C1 segment of cervical spinal cord (tissue), 14 donors: ENCODE measurements at places on chromosomes 7 and 10.

GRCh38 chr7:123502201-123502600 lies 32.2 kb downstream of the IQUB start:
- no peak for DNase-seq

GRCh38 chr7:1542841-1543747 lies 12.6 kb downstream of the MAFK start:
- DNase-seq: no peak

- no peak for DNase-seq
Observed at GRCh38 chr7:1720326-1720725, 50.2 kb downstream of the ELFN1 start.

DNA sequence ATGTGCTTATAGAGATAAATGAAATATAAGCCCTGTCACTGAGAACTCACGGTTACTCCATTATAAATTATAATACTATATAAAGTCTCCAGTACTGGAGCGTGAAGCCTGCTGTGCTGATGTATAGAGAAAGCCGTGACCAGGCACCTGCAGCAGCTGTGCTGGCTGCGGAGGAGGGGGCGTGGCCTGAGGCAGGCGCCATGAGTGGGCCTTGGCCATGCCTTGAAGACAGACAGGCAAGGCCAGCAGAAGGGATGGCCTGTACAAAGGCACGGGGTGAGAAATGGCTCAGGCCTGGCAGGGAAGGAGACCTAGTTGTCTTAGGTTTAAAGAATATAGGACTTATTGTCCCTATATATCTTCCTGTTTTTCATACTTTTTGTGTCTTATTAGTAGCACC lies 218.5 kb upstream of the STK17A start:
- no peak for DNase-seq

DNA sequence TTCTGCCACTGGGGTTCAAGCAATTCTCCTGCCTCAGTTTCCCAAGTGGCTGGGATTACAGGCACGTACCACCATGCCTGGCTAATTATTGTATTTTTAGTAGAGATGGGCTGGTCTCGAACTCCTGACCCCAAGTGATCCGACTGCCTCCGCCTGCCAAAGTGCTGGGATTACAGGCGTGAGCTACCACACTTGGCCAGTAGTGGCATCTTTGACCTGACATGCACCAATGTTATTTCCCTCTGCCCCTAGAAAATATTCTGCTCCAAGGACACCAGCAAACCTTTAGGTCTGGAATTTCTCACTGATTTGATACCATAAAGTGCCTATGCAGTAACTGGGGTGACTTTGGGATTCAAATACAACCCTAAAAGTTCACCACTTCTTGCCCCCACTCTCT lies 179.4 kb downstream of the ARID5B start:
- no peak for DNase-seq

GRCh38 chr7:105229641-105230040 lies 159.1 kb downstream of the SRPK2 start:
- DNase-seq: no peak

- no peak for DNase-seq
Observed at GRCh38 chr10:24974976-24975375, 22.6 kb upstream of the PRTFDC1 start.

DNA sequence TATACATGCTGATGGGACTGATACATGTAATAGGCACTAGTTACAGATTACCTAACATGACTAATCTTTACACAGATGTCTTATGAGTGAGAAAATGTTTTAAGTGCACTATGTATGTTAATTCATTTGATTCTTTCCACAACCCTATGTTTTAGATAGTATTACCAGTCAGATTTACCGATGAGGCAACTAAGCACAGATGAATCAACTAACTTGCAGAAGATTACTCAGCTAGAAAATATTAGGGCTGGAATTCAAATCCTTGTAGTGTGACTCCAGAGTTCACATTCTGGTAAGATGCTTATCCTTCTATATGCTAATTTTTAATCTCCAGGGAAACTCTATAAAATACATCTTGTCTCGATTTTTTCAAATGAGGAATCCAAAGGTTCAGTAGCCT lies 964.9 kb downstream of the REEP3 start:
- no peak for DNase-seq

DNA sequence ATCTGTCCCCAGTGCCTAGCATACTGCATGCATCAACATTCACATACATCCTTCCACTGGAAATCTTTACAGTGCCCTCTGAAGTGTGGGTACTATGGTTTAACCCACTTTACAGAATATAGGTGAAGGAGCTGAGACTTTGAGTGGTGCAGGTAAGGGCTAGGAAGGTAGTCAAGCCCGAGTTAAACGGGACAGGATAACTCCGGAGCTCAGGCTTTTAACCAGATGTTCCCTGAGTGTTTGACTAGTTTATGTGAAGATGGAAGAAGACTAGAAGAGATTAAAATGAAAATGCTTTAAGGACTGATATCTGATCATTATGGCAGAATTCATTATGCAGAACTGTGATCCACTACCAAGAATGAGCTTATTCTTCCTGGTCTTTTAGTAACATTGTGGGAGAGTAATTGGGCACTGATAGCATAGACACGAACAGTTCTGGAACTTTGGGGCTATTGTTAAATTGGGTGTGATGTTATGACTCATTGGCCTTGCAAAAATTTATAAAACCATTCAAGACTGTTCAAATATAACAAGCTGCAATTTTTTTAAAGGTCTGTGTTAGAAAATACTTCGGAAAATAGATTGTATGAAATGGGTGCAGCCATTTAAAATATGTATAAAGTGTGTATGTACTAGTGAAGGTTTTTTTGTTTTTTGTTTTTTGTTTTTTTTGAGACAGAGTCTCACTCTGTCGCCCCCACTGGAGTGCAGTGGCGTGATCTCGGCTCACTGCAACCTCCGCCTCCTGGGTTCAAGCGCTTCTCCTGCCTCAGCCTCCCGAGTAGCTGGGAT lies 4.4 kb downstream of the CUL1 start:
- DNase-seq: no peak
